ENCODE measurements at places on chromosomes 13 and 19. TPM values are rescaled to one million over a fixed set of nuclear protein-coding genes. Genes with fewer than 3 reads are reported as not detected.
A peak's percentile ranks its signal among the peaks of the same experiment; 100 is the strongest.

MIPEP gene
- 12.7 TPM for polyA plus RNA-seq

DNA sequence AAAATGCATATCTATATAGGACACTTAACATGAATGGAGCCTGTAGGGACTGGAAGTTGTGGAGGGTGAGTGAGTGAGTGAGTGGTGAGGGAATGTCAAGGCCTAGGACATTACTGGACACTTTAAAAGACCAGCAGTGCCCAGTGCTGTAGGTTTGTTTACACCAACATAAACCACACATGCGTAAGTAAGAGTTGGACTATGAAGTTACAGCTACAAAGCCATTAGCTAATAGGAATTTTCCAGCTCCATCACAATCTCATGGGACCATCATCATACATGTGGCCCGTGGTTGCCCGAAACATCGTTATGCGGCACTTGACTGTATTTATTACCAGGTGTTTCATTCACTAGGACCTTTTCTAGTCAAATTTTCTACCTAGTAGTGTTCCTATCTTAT lies 49.2 kb downstream of the LATS2 start:
- H3K4me1 ChIP-seq, result peaks cover 46% of the 10 kb centered on the region
- no peaks in the 10 kb centered on the region for H3K27me3 ChIP-seq
- H3K27ac ChIP-seq, result peak overlapping the region; percentile 99
- H3K36me3 ChIP-seq, result peaks cover 9% of the 10 kb centered on the region

DNA sequence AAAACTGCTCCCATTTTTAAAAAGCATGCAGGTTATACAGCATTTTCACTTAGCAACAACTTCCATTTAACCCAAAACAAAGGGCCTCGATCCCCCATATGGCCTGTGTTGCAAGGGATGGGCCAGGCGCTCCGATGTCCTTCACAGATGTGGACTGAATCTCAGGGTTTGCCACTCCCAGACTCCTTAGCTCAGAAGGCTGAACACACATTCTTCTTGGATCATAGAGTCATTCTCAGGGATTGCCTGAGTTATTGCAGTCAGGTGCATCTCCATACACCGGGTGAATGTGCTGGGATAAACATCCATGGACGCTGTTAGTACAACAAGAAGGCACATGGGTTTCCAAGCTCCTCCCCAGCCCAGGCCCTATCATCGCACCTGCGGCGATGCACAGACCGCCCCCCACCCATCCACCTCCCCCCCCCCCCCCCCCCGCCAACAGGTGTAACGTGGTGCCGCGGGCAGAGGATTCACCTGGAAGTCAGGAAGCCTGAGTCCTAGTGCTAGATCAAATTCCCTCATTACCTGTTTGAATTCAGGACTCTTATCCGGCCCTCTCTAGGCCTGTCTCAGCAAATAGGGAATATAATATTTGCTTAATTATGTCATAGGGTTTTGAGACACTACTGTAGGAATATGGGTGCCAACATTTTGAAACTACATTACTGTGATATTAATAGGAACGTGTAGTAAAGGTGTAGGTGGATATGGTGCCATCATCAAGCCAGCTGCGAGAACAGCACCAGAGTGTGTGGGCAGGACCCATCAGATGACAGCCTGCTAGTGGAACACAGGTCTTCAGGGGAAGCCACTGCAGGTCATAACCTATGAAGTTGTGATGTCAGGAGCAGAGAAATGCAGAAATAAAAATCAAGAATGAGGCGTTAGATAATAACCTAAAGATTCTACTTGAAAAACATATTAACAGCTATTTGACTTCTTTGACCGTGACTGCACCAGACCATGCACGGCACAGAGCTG lies 110.9 kb downstream of the SACS start:
- no peak overlapping the region for H3K4me3 ChIP-seq
- no peak for DNase-seq
- H3K4me1 ChIP-seq, result peaks cover 34% of the 10 kb centered on the region
- H3K36me3 ChIP-seq, result no peaks in the 10 kb centered on the region

DNA sequence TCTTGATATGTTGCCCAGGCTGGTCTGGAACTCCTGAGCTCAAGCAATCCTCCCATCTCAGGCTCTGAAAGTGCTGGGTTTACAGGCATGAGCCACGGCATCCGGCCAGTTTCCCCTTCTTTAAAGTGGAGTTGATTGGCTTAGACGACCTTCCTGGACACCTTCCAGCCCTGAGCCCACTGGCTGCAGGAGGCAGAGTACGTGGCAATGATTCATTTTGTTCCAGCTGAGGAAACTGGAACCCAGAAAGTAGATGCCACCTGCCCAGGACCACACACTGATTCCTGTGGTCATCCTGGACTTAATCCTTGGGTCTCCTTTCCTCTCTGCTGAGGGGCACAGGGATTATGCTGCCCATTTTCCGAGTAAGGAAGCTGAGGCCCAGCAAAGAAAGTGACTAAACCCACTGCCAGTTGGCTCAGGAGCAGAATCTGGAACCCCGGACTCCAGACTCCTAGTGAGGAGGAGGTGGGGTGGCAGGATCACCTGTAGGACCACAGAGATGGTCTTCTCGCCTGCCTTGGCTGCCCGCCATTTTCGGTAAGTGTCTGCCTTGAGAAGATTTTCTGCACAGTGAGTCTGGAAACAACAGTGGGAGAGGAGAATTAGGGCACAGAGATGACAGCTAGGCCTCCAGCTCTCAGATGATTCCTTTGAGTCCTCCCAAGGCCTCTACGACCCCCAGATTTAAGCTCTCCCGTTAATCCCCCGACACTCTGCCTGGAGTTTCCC lies 737 bp downstream of the XRCC1 start:
- H3K27me3 ChIP-seq, result no peaks in the 10 kb centered on the region
- peaks cover 9% of the 10 kb centered on the region for H3K36me3 ChIP-seq
- peak overlapping the region; percentile 80 for H3K27ac ChIP-seq
- no peak for DNase-seq

- H3K4me1 ChIP-seq, result no peaks in the 10 kb centered on the region
- peaks cover 7% of the 10 kb centered on the region for H3K36me3 ChIP-seq
- no peak overlapping the region for H3K27ac ChIP-seq
Observed at GRCh38 chr13:98370806-98371515, 193.9 kb upstream of the RNF113B start.

KIR3DL2 gene
- polyA plus RNA-seq, result not detected

SIGLEC5 gene
- polyA plus RNA-seq, result not detected

PSG4 gene
- polyA plus RNA-seq, result 175 TPM

ZNF709 gene
- polyA plus RNA-seq, result 0.64 TPM

C19orf25 gene
- polyA plus RNA-seq, result 25.3 TPM

- no peak overlapping the region for H3K27ac ChIP-seq
- no peak overlapping the region for H3K4me3 ChIP-seq
- H3K4me1 ChIP-seq, result no peaks in the 10 kb centered on the region
Observed at GRCh38 chr13:84417416-84417815, 535.1 kb upstream of the SLITRK1 start.

DNA sequence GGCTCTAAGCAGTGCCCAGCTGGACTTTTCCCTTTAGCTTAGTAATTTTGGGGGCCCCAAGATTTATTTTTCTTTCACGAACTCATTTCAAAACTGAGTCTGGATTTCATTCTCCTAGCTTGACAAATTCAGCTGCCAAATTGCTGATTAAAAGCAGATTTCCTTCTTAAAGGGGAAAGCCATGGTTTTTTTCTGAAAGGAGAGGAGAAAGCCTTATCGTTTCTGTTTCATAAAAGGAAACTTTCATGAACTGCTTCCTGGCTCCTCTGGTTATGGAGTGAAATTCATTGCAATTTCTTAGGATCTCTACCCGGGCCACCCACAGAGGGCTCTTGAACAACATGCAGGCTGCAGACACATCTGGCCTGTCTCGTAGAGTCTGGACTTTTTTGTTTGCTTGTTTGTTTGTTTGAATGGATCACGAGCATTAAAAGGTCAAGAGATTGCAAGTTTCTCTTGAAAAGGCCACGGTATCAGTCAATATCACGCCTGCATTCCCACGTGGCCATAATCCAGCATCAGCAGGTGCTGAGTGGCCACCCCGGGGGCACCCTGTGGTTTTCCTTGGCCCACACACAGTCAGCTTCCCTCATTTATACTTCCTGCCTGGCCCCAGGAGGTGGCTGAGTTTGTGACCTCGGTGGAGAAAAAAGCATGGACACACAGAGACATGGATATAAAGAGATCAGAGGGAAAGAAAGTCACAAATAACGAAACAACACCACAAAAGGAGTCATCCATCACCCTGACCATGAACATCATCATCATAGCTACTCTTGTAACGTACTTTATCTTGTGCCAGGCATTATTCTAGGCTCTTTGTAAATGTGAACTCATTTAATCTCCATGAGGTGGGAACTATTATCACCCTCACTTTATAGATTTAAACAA lies 10.5 kb upstream of the KLK4 start:
- no peak overlapping the region for H3K27ac ChIP-seq
- H3K36me3 ChIP-seq, result no peaks in the 10 kb centered on the region
- peak overlapping the region; percentile 35 for H3K4me3 ChIP-seq
- H3K27me3 ChIP-seq, result peaks cover 64% of the 10 kb centered on the region
- H3K4me1 ChIP-seq, result no peaks in the 10 kb centered on the region

FBXO27 gene
- 5.0 TPM for polyA plus RNA-seq

DNA sequence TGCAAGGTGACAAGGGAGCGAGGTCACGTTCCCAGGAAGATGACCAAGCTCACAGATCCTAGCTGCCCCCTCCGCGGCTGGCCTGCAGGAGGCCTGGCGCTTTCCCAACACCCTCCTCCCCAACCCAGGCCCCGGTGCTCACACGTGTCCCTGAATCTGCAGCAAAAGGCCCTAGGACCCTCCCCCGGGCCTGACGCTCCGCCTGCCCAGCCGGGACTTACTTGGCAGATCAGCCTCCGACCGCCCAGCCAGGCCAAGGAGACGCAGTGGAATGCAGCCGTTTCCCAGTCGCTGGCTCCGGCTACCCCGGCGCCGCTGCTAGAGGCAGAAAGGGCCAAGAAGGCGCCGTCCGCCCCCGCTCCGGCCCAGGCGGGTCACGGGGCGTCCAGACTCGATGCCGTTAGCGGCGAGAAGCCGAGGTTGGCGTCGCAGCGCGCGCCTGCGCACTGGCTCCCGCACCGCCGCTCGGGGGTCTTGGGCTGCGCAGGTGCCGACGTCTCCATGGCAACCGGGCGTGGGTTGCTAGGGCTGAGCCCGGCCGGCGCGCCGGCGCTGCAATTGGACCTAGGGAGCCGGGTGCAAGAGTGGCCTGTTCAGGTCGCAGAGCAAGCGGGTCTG lies at the start of gene PNMA8A:
Gene PNMA8A (minus strand): TSS at position 448 of the 618 bp plus-strand sequence. CDS start 528 bp downstream, outside the sequence.
- peak within 1 kb of the TSS; percentile 81 for H3K27ac ChIP-seq
- peak; percentile 97 for DNase-seq
- no peaks in the 10 kb centered on the region for H3K27me3 ChIP-seq
- peak within 1 kb of the TSS; percentile 63 for H3K4me3 ChIP-seq

DNA sequence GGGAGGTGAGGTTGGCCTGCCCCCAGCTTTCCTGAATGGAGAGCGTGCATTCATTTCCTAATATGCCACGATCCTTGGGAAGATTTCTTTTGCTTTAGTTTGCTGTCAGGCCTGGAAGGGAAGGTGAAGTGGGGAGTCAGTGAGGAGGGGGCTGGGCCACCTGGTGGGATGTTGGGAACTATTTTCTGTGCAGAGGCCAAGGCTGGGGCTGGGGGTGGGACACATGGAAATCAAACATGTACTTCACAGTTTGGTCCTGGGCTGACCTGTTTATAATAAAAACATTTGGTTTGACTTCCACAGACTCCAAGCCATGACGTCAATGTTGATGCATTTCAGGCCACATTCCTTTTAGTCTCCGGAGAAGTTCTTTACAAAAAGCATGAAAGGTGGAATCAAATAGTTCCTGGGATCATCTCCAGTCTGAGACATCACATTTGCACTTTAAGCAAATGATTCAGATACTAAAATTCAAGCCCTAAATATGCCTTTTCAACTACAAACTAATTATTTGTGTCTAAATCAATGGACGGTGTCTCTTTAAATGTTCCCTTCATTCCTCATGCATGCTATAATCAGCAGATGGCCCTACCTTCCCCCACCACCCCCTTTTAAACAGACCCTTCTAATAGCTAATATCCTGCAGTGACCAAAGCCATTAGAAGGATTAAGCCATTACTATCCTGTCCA lies 41.5 kb upstream of the MEDAG start:
- H3K27me3 ChIP-seq, result no peaks in the 10 kb centered on the region
- DNase-seq, result peak; percentile 71
- H3K36me3 ChIP-seq, result no peaks in the 10 kb centered on the region
- peak overlapping the region; percentile 99 for H3K27ac ChIP-seq

GRCh38 chr19:38412961-38413360 lies 10.1 kb downstream of the FAM98C start:
- no peaks in the 10 kb centered on the region for H3K4me1 ChIP-seq
- no peaks in the 10 kb centered on the region for H3K27me3 ChIP-seq
- no peak overlapping the region for H3K27ac ChIP-seq
- H3K4me3 ChIP-seq, result no peak overlapping the region
- no peaks in the 10 kb centered on the region for H3K36me3 ChIP-seq

DNA sequence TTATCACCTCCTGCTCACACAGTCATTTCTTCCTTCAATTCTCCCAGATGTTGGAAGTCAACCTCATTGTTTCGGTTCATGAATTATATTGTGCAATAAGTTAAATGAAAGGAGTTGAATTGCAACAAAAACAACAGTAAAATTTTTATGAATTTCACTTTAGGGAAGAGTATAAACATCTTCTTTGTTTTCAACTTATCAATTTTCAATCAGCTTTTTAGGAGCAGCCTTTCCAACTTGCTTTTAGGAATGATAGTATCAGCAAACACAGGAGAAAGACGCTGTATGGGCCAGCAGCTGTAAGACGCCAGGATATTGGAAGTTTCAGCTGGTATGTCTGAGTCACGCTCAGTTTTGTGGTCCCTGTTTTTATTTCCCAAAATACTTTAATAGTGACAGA lies 132.5 kb upstream of the ARGLU1 start:
- H3K27ac ChIP-seq, result no peak overlapping the region
- H3K36me3 ChIP-seq, result no peaks in the 10 kb centered on the region

C1QTNF9B gene
- not detected for polyA plus RNA-seq
